ENCODE measurements at places on chromosomes 3 and 15.
A peak's percentile ranks its signal among the peaks of the same experiment; 100 is the strongest.

GRCh38 chr3:101643009-101643844 is 33.7 kb downstream of the ZBTB11 start:
- H3K4me3 ChIP-seq: no peak overlapping the region
- H3K27me3 ChIP-seq: peaks cover 7% of the 10 kb centered on the region
- no peak overlapping the region for H3K27ac ChIP-seq
- no peak for DNase-seq
- H3K4me1 ChIP-seq: peaks cover 9% of the 10 kb centered on the region
- peaks cover 9% of the 10 kb centered on the region for H3K36me3 ChIP-seq

GRCh38 chr15:57306944-57307411 is 69.3 kb upstream of the CGNL1 start:
- DNase-seq: no peak
- H3K27ac ChIP-seq: no peak overlapping the region
- peak overlapping the region; percentile 84 for H3K4me3 ChIP-seq
- H3K4me1 ChIP-seq: peaks cover 39% of the 10 kb centered on the region
- H3K27me3 ChIP-seq: peaks cover 10% of the 10 kb centered on the region

- H3K27ac ChIP-seq: no peak overlapping the region
- H3K4me3 ChIP-seq: no peak overlapping the region
- peaks cover 3% of the 10 kb centered on the region for H3K27me3 ChIP-seq
- H3K36me3 ChIP-seq: no peaks in the 10 kb centered on the region
- DNase-seq: no peak
- H3K4me1 ChIP-seq: peaks cover 11% of the 10 kb centered on the region
These were observed 134.8 kb downstream of the MFSD1 start for GRCh38 chr3:158936530-158937113.

DNA sequence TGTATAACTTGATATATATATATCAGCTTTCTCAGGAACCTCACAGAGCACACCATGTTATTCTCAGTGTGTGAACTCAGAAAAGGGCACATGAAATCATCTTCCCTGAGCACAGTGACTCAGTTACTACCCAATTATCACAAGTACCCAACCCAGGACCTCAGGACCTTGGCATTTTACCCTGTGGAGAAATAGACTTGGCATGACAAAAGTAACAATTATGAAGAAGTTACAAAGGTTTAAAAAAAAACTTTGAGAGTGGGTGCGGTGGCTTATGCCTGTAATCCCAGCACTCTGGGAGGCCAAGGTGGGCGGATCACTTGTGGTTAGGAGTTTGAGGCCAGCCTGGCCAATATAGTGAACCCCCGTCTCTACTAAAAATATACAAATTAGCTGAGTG is 52.4 kb downstream of the ONECUT1 start:
- no peak for DNase-seq
- peaks cover 10% of the 10 kb centered on the region for H3K27me3 ChIP-seq
- H3K4me1 ChIP-seq: peaks cover 12% of the 10 kb centered on the region
- H3K27ac ChIP-seq: no peak overlapping the region
- no peaks in the 10 kb centered on the region for H3K36me3 ChIP-seq

DNA sequence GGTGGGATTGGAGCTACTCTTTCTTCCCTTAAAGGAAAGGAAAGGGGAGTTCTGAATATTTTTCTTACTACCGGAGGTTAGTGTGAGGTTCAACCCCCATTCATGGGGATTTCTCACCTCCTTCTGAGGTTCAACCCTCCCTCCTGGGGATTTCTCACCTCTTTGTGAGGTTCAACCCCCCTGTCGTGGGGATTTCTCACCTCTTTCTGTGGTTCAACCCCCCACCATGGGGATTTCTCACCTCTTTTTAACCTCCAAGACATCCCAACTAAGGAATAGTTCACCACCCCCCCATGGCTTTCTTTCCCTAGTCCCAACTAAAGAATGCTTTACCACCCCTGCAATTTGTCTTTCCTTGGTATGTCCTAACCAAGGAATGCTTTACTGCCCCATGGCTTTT is 520.3 kb downstream of the EDEM1 start:
- no peak overlapping the region for H3K4me3 ChIP-seq
- H3K4me1 ChIP-seq: no peaks in the 10 kb centered on the region
- peaks cover 5% of the 10 kb centered on the region for H3K27me3 ChIP-seq
- no peaks in the 10 kb centered on the region for H3K36me3 ChIP-seq
- no peak for DNase-seq

GRCh38 chr3:77186728-77187127 is 146.8 kb downstream of the ROBO2 start:
- H3K4me1 ChIP-seq: peaks cover 25% of the 10 kb centered on the region
- H3K36me3 ChIP-seq: no peaks in the 10 kb centered on the region
- no peak overlapping the region for H3K4me3 ChIP-seq
- DNase-seq: no peak
- H3K27ac ChIP-seq: no peak overlapping the region
- no peaks in the 10 kb centered on the region for H3K27me3 ChIP-seq

DNA sequence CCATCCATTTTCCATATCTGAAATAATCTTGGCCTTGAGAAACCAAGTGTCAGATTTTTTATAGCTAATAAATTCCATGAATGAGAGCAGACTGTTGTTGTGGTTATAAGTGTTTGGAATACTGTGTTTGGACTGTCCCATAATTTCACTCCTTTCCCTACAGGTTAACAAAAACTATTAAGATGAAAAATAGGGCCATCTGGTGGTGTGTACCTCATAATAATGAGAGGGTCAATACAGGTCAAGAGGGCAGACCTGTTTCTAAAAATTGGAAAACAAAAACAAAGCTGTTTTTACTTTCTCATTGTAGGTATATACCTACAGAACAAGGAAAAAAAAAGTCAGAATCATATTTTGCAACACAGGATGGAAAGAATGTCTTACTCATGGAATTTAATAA is 553.8 kb upstream of the SGO1 start:
- no peak overlapping the region for H3K4me3 ChIP-seq
- H3K36me3 ChIP-seq: no peaks in the 10 kb centered on the region
- peaks cover 30% of the 10 kb centered on the region for H3K4me1 ChIP-seq
- no peak overlapping the region for H3K27ac ChIP-seq

DNA sequence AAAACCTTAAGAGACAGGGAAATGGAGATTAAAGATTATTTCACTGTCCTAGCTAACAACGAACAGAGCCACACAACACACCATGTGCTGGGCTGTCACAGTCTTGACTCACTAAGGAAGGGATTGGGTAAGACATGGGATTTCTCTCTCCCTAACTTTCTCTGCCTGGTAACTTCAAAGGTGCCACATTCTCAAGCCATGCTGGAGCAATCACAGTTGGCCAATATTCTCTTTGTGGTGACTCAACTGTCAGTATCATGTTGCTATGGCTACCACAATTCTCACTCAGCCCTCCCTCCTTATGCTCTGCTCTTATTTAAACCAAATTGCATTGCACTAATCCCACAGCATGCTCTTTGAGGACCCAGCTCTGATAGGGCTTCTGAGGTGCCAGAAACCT is 74.0 kb downstream of the OXNAD1 start:
- H3K4me3 ChIP-seq: no peak overlapping the region
- H3K4me1 ChIP-seq: peaks cover 21% of the 10 kb centered on the region
- no peaks in the 10 kb centered on the region for H3K27me3 ChIP-seq
- H3K27ac ChIP-seq: no peak overlapping the region
- peaks cover 50% of the 10 kb centered on the region for H3K36me3 ChIP-seq
- no peak for DNase-seq

DNA sequence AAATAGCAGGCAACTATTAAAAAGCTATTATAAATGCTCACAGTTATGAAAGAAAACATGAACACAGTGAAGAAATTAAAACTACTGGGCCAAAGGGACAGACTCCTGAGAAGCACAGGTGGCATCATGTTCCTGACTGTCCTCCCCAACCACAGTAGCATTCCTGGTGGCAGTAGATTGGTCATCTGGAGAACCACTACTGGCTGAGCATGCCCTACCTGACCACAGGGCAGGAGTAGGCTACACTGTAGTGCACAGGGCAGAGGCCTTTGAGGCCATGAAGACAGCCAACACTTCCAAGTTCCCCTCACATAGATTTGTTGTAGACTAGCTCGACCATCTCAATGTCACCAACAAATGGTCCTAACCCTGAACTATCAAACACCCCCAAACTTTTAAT is 49.2 kb downstream of the NBEAL2 start:
- H3K27me3 ChIP-seq: no peaks in the 10 kb centered on the region
- H3K27ac ChIP-seq: no peak overlapping the region
- no peak overlapping the region for H3K4me3 ChIP-seq
- H3K4me1 ChIP-seq: no peaks in the 10 kb centered on the region
- H3K36me3 ChIP-seq: peaks cover 43% of the 10 kb centered on the region

DNA sequence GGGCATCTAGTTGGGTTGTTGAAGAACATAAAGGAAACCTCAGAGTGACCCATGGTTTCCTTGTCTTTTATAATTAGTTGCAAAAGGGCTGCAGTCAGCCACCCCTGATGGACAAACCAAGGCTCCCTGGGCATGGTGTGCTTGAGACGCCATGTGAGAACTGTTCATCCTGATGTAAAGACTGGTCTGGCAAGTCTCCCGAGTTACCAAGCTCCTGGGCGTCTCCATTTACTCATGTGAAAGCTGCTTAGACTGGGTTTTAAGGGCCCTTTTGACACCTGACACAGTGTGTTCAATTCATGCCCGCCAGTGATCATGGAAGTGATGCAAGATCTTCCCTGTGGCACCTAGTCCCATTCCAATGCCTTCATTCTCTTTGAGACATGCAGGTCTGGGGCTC is 49.4 kb downstream of the GRK7 start:
- peaks cover 7% of the 10 kb centered on the region for H3K4me1 ChIP-seq
- no peak for DNase-seq
- H3K4me3 ChIP-seq: no peak overlapping the region
- peaks cover 4% of the 10 kb centered on the region for H3K36me3 ChIP-seq
- no peak overlapping the region for H3K27ac ChIP-seq

DNA sequence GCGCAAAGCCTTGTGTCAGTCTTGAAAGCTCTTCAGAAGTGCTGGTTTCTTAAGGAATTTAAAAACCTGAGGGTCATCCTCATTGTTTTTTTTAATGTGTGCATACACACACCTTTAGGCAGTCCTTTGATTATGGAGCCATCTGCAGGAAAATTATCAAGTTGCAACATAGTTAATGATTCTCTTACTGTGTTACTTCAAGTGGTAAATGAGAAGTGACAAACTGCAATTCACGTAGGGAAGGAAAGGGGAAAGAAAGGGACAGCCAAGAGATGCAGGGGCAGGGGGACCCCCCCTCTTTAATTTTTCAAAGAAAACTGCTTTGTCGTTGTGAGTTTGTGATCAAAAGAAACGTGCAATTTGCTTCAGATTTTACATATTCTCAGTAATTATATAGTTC is 162.4 kb upstream of the CGNL1 start:
- no peak overlapping the region for H3K27ac ChIP-seq
- no peak for DNase-seq
- no peak overlapping the region for H3K4me3 ChIP-seq
- H3K4me1 ChIP-seq: peaks cover 57% of the 10 kb centered on the region
- H3K27me3 ChIP-seq: no peaks in the 10 kb centered on the region

- no peak overlapping the region for H3K27ac ChIP-seq
- peaks cover 22% of the 10 kb centered on the region for H3K4me1 ChIP-seq
- no peak overlapping the region for H3K4me3 ChIP-seq
- DNase-seq: no peak
- H3K27me3 ChIP-seq: peaks cover 3% of the 10 kb centered on the region
These were observed 15.0 kb upstream of the KCNMB3 start for GRCh38 chr3:179265875-179266274.

- H3K4me3 ChIP-seq: no peak overlapping the region
- no peak overlapping the region for H3K27ac ChIP-seq
- H3K36me3 ChIP-seq: no peaks in the 10 kb centered on the region
- no peak for DNase-seq
- H3K27me3 ChIP-seq: peaks cover 5% of the 10 kb centered on the region
These were observed 448.6 kb upstream of the GOLIM4 start for GRCh38 chr3:168544097-168544957.

- H3K4me3 ChIP-seq: no peak overlapping the region
- H3K36me3 ChIP-seq: no peaks in the 10 kb centered on the region
- no peak for DNase-seq
- no peak overlapping the region for H3K27ac ChIP-seq
- peaks cover 18% of the 10 kb centered on the region for H3K27me3 ChIP-seq
These were observed 49.8 kb upstream of the SLC4A7 start for GRCh38 chr3:27533718-27534573.

DNA sequence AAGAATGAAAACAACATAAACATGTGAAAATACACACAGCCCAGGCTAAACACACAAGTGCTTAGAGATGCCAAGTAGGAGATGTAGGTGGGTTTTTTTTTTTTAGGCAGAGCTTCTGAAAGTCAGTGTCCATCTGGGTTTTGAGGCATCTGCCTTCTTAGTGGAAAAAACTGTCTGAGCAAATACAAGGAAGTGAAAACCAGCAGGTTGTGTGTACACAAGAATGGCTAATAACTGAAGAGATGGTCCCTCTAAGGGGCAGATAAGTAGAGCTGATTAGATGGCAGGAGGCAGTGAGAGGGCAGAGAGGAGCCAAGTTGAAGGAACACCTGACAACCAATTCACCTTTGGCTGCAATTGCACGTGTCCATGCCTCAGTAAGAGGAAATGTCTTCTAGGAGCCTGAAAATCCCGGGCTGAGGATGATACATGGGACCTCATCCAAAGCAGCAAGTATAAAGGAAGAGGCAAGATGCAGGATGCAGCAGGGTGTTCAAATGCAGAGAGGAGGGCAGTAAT is 34.9 kb downstream of the CYP19A1 start:
- H3K27ac ChIP-seq: no peak overlapping the region
- H3K4me1 ChIP-seq: peaks cover 11% of the 10 kb centered on the region
- H3K4me3 ChIP-seq: no peak overlapping the region
- no peak for DNase-seq

DNA sequence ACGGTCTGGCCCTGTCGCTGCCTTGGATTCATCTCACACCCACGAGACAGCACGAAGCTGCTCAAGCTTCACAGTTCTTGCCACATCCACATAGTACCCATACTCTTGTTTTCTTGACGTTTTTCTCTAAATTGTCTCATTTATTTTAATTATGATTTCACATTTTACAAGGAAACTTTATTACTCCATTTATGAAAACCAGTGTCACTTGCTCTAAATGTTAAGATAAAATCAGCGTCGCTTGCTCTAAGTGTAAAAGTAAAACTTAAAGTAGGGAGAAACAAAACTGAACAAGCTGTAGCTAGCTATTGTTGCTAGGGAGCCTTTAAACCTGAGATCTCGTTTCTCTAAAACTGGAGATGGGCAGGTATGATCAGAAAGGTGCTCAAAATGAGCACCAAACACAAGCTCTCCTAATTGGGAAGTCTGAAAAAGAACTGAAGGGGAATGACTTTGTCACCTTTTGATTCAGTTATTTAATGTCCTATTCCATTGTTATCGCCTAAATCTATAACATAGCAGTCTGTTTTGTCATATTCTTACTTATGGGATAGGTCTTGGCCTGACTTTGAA is 680 bp downstream of the IFT122 start:
- peaks cover 27% of the 10 kb centered on the region for H3K36me3 ChIP-seq
- no peak for DNase-seq
- peaks cover 74% of the 10 kb centered on the region for H3K4me1 ChIP-seq
- peak overlapping the region; percentile 98 for H3K27ac ChIP-seq

DNA sequence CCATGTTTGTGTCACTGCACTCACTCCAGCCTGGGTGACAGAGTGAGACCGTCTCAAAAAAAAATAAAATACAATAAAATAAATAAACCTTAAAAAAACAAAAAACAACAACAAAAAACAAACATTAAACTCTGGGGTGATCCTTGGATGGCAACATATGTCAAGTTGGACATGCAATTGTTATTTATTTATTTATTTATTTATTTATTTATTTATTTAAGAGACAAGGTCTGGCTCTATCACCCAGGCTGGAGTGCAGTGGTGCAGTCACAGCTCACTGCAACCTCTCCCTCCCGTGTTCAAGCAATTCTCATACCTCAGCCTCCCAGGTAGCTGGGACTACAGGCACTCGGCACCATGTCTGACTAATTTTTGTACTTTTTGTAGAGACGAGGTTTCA is 275.5 kb downstream of the VPS13C start:
- no peak for DNase-seq
- no peak overlapping the region for H3K27ac ChIP-seq
- H3K4me1 ChIP-seq: peaks cover 7% of the 10 kb centered on the region
- H3K4me3 ChIP-seq: no peak overlapping the region
- peaks cover 6% of the 10 kb centered on the region for H3K27me3 ChIP-seq

Measured in nephron progenitor cell (in vitro differentiated cells).